NCI-H1092 (cell line): ENCODE measurements at places on chromosomes 2 and 18.

GRCh38 chr2:54927085-54927750 lies 123.0 kb downstream of the RTN4 start:
- no peak for DNase-seq

DNA sequence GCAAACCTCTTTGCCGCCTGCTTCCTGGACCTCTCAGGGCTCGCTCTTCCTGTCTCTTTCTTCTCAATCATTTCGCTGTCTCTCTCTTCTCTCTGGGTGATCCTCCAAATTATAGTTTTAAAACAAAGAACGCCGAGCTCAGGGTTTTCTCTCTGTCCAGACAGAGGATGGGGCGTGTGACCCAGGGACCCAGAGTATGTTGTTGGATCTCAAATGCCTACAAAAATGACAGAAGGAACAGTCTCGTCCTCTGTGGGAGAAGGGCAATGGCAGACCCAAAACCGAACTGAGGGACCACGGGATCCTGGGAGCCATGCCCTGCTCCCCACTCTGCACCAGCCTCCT lies 88.5 kb downstream of the EIPR1 start:
- no peak for DNase-seq

GRCh38 chr18:46416706-46417638 lies 240.0 kb downstream of the LOXHD1 start:
- DNase-seq, result no peak

DNA sequence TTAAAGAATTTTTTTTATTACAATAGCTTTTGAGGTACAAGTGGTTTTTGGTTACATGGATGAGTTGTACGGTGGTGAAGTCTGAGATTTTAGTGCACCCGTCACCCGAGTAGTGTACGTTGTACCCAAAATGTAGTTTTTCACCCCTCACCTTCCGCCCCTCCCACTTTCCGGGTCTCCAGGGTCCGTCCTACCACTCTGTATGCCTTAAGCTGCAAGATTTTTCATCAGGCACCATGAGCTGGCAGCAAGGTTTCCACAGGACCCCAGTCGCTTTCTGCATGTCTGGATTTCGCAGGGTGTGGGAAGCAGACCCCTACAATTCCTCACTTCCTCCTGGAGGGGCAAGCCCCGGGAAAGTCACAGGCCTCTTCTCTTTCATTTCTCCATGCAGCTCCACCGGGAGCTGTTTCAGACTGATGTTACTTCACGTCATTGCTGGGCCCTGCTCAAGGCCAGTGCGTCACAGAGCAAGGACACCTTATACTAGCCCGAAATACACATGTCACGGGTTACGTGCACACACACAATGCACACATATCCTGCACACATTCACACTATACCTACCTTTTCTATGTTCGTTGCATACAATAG lies 179.1 kb downstream of the ZFP36L2 start:
- no peak for DNase-seq

DNA sequence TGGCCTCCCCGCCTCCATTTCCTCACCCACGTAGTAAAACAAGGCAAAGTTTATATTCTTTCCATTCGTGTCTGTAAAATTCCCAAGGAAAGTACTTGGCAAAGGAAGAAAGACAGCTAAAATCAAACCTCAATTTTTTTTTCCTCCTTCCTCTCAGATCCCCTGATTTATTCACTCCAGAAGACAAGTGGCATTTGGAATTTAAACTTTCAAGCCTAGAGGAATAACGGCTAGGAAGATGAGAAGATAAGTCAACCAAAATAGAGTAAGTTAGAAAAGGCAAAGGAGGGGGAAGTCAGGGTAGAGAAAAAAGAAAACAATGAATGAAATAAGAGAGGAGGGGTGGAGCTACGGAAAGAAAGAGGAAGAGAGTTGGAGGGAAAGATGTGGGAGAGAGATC lies 198.9 kb upstream of the PIK3C3 start:
- DNase-seq, result no peak

DNA sequence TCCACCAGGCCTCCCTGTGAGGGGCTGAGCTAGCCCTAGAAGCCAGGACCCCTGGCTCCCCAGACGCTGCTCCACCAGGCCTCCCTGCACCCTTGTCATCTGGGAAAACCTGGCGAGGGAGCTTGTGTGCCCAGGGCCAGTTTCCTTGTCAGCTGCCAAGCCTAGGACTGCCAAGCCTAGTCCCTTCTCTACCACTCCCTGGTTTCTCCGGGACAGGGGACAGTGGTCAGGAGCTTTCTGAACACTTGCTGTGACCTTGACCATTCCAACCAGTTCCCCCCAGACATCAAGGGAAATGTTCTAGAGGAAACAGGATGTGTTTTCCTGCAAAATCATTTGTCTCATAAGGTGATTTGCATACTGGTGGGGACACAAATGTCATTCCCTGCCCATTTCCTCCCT lies 41.3 kb upstream of the MRPL33 start:
- DNase-seq, result no peak

GRCh38 chr2:57460396-57461276 lies 586.0 kb upstream of the VRK2 start:
- DNase-seq, result peak; percentile 3

GRCh38 chr18:78871618-78872017 lies 108.0 kb upstream of the SALL3 start:
- no peak for DNase-seq

GRCh38 chr2:190637281-190637734 lies 11.6 kb upstream of the NAB1 start:
- no peak for DNase-seq

DNA sequence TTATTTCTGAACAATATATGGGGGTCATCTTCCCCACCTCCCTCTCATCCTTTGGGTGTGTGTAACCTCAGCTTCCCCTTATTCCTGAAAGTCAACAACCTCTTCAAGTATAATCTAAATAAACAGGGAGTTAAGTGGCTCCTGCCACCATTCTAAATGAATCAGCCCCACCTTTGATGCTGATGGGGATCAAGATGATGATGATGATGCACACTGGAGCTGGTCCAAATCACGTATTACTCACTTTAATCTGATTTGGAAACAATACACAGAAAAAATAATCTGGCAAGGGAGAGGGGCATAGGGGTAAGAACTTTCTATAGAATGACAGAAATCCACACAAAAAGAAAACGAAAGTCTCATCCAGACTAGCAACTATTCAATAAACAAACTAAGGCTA lies 7.1 kb downstream of the ACVR1 start:
- no peak for DNase-seq

- no peak for DNase-seq
Observed at GRCh38 chr18:50969448-50969847, 1.6 kb downstream of the ELAC1 start.

GRCh38 chr2:8021921-8022320 lies 659.9 kb upstream of the ID2 start:
- DNase-seq, result no peak

DNA sequence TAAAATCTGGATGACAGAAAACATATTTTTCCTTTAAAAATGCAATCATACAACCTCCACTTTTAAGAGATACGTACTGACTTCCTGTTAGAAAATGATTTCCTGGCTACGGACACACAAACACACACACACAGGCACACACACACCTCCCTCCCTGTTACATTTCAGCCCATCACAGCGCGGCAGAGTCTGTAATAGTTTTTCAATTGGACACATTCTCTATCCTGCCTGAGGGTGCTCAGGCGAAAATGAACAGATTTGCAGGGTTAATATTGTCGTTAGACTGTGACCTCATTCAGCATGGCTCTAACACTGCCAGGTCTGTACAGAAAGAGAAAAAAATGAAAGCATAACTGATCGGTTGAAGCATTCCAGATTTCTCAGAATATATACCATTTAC lies 45.0 kb downstream of the KCTD1 start:
- DNase-seq, result no peak

GRCh38 chr2:113217455-113218282 lies 43.9 kb downstream of the PSD4 start:
- no peak for DNase-seq

DNA sequence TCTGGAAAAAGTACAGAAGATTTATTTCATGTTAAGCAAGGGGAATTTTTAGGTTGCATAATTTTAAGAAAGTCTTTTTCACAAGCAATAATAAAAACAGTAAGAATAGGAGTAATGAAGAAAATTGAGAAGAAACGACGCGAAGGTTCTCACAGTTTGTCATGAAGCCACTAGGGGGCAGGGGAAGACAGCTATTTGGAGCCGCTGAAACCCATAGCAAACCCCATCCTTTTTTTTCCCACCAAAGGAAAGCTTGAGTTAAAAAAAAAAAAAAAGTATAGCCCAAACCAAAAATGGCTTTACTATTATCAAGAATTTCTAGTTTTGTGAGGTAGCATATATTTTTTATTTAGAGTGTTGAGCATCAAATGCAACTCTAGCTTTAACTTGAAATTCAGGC lies 300.9 kb downstream of the PHLPP1 start:
- peak; percentile 42 for DNase-seq

- DNase-seq, result no peak
Observed at GRCh38 chr18:42525905-42526304, 570.9 kb downstream of the PIK3C3 start.

- no peak for DNase-seq
Observed at GRCh38 chr2:42076357-42077225, 28.8 kb downstream of the PKDCC start.

DNA sequence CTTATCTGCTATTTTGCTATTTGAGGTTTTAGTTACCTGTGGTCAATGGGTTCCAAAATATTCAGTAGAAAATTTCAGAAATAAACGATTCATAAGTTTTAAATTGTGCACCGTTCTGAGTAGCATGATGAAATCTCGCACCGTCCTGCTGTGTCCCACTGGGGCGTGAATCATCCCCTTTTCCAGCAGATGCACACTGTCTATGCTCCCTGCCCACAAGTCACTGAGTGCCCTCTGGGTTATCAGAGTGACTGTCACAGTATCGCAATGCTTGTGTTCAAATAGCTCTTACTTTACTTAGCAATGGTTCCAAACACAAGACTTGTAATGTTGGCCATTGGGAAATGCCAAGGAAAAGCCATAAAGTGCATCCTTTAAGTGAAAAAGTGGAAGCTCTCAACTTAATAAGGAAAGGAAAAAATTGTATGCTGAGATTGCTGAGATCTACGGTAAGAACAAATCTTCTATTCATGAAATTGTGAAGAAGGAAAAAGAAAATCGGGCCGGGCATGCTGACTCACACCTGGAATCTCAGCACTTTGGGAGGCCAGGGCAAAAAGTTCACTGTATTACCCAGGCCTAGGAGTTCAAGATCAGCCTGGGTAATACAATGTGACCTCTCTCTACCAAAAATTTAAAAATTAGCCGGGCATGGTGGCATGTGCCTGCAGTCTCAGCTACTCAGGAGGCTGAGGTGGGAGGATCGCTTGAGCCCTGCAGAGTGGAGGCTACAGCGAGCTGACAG lies 13.3 kb downstream of the COL4A3 start:
- DNase-seq, result no peak

GRCh38 chr2:128646691-128647090 lies 328.0 kb upstream of the HS6ST1 start:
- no peak for DNase-seq

DNA sequence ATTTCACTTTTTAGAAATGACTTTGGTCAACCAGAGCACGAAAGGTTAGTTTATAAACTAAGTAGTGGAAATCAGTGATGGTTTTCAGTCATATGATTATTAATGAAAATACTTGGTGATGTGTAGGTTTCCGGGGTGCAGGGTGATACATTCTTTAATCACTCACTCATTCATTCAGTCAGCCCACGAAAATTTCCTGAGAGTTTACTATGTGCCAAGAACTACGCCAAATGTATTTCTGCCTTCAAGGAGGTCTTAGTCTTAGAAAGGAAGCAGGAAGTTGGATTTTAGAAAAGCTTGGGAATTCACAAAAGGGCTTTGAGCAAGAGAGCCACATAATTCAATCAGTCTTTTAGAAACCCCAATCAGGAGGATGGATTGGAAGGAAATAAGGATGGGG lies 543.6 kb downstream of the PLCL1 start:
- DNase-seq, result no peak

GRCh38 chr2:95062242-95063085 lies 37.0 kb downstream of the MAL start:
- no peak for DNase-seq
